ENCODE measurements at places on chromosomes 12 and 14.

GRCh38 chr12:112546996-112547395 lies 128.2 kb downstream of the PTPN11 start:
- DNase-seq: no peak

GRCh38 chr12:50103767-50104321 lies at the start of gene GPD1:
TSS of gene GPD1 (plus strand) at chr12:50104008. CDS start at chr12:50104051, 43 bp downstream.
- peak; percentile 72 for DNase-seq

- DNase-seq: peak; percentile 23
Measured at GRCh38 chr12:124777399-124778372, 86.0 kb downstream of the SCARB1 start.

- no peak for DNase-seq
Measured at GRCh38 chr14:96511146-96511545, 9.0 kb downstream of the PAPOLA start.

DNA sequence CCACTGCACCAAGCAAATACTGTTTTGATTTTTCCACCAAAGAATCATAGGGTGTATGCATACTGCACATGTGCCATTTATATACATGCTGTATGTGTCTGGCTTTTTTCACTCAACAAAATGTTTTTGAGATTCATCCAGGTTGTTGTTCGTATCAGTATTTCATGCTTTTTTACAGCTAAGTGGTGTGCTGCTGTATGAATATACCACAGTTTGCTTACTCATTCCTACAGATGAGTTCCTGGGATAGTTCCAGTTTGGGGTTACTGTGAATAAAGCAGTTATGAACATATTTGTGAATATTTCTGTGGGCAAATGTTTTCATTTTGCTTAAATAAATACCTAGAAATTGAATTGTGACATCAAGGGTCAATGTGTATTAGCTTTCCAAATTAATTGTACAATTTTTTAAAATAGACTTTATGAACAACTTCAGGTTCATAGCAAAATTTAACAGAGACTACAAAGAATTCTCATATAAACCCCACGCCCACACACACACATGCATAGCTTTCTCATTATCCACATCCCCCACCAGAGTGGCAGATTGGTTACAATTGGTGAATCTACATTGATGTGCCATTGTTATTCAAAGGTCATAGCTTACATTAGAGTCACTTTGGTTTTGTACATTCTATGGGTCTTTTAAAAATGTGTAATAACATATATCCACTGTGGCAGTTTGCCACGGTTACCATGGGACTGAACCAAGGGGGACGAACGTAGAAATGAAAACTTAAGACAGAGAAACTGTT lies 6.9 kb upstream of the KRT6A start:
- DNase-seq: no peak

DNA sequence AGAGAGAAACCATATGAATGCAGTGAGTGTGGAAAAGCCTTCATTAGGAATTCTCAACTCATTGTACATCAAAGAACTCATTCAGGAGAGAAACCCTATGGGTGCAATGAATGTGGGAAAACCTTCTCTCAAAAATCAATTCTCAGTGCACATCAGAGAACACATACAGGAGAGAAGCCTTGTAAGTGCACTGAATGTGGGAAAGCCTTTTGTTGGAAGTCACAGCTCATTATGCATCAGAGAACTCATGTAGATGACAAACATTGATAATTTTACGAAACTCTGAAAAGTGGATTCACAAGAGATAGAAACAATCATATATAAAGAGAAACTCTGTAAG lies 22.9 kb downstream of the ZNF268 start:
- no peak for DNase-seq

- DNase-seq: no peak
Measured at GRCh38 chr12:50111395-50111692, 692 bp upstream of the COX14 start.

DNA sequence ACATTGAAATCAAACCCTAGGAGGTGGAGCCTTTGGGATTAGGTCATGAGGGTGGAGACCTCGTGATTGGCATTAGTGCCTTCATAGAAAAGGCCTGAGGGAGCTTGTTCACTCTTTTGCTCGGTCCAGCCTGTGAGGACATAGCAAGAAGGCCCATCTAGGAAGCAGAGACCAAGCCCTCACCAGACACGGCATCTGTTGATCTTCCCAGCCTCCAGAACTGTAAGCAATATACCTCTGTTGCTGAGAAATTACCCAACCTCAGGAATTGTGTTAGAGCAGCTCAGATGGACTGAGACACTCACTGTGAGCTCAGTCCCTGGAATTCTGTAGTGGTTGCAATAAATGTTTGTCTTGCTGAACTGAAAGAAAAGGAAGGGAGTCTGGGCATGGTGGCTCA lies 116.2 kb upstream of the MAP1LC3B2 start:
- DNase-seq: peak; percentile 79

DNA sequence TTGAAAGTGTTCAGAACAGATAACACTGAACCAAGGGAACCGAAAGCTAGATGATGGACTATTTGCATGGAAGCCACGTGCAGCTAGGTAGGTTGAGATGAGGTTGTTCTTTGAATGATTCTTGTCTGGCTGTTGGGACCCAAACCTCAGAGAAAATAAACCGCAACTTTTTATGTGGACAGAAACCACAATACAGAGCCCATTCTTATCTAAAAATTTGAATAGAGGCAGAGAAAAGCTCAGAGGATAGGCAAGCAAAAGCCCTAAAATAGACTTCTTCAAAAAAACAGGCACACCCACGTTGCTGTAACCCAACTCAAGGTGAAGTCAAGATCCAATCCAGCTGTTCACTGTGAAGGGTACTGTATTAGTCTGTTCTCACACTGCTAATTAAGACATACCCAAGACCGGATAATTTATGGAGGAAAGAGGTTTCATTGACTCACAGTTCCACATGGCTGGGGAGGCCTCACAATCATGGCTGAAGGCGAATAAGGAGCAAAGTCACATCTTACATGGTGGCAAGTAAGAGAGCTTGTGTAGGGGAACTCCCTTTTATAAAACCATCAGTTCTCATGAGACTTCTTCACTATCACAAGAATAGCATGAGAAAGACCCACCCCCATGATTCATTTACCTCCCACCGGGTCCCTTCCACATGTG lies 353.8 kb downstream of the AACS start:
- DNase-seq: no peak
